ENCODE measurements at places on chromosomes 2 and 18.
A peak's percentile ranks its signal among the peaks of the same experiment; 100 is the strongest.

DNA sequence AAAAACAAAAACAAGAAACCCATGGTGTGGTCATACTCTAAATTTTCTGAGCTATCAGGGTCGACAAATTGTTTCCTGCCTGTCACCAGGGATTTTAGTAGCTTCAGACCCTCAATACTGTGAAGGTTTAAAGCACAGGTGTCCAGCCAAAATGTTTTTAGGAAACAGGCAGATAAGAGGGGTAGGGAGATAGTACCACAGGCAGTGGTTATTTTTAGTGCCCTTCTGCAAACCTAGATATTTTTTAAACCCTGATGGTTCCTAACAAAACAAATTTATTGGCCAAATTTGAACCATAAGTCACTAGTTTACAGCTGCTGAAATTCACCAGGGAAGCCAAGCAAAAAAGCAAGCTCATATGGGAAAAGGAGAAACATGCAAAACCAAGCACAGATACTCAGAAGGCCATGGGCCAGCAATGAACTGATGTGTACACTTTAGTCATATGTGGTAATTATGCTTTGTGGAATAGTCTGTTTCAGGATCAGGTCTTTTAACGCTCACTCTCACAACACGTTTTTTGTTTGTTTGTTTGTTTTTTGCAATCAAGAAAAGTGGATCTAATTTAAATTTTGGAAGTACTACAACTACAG lies 156.8 kb upstream of the STK17B start:
- DNase-seq: no peak

GRCh38 chr2:71235930-71236587 lies 9.2 kb upstream of the PAIP2B start:
- DNase-seq: no peak

GRCh38 chr2:134140251-134140661 lies 113.6 kb upstream of the MGAT5 start:
- DNase-seq: no peak

DNA sequence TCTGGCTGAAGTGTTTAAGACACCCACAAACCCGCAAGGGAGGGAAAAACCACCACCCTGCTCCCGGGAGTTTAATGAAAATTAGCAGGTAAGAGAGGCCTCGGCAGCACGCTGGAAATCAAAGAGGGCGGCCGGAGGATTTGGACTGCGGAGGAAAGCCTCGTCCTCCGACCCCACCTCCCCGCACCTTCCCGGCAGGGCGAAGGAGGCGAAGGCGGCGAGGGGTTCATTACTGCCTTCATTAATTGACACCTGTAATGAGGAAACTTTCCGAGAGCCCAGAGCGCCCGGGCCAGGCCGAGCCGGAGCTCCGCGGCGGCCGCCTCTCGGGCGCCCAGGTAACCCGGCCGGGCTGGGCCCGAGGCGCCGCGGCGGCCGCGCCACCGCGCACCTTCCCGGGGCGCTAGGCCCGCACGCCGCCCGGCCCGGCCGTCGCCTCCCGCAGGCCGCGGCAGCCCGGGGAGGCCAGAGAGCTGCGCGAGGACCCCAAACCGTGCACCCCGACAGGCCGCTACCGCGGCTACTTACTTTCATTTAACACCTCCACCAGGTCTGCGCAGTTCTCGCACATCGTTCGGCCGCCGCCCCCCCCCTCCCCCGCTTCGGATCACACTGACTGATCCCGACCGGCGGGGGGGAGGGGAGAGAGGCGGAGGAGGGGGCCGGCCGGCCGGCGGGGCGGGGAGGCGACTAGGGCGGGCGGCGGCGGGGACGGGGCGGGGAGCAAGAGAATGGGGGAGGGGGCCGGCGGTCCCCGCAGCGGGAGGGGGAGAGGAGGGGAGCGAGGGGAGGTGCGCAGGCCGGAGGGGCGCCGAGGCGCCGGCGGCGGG lies 550 bp downstream of the USP34 start:
- peak; percentile 93 for DNase-seq

- peak; percentile 92 for DNase-seq
Measured at GRCh38 chr2:45930396-45930792, 278.9 kb downstream of the PRKCE start.

- no peak for DNase-seq
Measured at GRCh38 chr2:222805591-222806304, 55.1 kb upstream of the ACSL3 start.

DNA sequence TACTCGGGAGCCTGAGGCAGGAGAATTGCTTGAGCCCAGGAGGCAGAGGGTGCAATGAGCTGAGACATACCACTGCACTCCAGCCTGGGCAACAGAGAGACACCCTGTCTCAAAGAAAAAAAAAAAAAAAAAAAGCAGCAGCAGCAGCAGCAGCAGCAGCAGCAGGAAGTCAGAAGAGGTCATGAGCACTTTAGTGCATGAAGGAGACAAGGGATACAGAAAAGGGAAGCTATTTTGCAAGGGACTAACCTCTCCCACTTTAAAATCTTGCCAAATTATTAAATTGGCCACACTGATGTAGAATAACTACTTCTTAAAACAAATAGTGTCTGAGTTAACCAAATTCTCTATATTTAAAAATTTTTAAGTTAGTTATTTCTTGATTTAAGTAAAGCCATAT lies 113.4 kb upstream of the PDE1A start:
- DNase-seq: no peak

DNA sequence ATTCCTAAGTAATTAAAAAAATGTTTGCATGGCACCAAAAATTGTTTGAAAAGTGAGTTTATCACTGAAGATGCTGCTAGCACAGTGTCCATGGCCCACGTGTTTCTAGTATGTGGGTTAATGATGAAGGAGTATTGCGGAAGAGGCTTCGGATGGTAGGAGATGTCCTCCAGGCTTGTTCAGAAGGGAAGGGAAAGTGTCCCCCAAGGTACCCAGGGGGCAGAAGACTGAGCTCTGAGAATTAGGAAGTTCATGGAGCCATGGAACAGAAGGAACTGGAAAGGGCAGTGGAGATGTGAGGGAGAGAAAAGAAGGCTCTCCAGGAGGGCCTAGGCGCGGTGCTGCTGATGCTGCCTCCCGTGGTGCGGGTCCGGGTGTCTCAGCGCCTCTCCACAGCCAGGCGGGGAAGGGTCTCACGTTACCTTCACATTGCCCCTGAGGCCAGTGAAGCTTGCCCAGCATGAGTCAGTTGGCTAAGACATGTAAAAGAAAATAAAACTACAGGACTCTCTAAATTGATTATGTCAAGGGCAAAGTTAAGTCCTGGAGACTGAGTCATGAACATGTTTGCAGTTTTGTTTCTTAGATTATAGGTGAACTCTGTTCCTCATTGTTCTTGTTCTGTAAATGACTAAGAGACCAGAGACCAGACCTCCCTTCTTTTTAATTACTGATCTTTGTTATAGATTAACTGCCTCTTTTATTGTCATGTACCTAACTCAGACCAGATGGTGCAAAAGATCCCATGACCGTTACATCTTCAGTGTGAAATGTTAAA lies 89.0 kb downstream of the MTCL1 start:
- DNase-seq: peak; percentile 51

DNA sequence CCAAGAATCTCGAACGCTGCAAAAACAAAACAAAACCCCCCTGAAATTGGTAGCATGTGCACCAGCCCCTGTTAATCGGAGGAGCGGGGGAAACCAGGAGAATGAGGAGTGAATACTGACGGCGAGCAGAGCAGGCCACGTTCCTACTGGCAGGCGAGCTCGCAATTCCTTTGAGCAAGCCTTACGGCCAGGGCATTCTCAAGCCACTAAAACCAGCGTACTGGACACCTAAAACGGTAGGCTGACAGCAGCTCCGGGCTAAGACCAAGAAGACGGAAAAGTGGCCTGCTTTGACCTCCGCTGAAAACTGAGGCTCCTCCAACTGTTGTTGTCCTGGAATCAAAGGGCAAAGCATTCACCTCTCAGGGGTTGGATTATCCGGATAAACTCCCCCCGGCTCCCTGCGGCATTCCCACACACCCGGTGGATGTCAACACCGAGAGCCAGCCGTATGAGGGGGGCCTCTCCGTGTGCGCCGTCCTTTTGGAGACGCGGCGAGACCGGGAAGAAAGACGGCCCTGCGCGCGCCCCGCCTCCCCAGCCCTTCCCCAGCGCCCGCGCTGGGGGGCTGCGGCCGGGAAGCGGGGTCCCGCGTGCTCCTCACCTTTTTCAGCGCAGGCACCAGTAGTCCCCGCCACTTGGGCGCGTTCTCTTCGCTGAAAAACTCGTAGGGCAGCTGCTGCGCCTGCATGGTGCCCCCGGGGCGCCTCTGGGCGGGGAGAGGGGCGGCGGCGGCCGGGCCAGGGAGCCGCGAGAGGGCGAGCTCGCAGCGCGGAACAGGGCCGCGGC lies 925 bp downstream of the SOS1 start:
- peak; percentile 82 for DNase-seq

- DNase-seq: no peak
Measured at GRCh38 chr2:201754717-201755415, 25.9 kb downstream of the ALS2 start.

DNA sequence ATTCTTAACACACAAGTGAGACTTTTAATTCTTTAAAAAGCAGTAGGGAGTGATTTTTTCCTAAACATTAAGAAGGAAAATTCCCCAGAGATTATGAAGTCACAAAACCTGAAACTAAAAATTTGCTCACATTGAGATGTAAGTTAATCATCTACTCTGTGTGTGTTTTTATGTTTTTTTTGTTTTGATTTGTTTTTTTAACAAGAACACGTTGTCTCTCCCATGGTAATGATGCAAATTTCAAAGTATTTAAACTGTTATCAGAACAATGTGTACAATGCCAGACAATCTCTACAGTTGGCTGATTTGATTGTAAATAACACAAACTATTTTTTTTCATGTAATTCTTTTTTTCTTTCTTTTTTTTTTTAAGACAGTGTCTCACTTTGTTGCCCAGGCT lies 71.5 kb downstream of the COLEC12 start:
- no peak for DNase-seq

GRCh38 chr2:192029089-192029488 lies 165.6 kb downstream of the TMEFF2 start:
- DNase-seq: peak; percentile 61

- no peak for DNase-seq
Measured at GRCh38 chr2:206158563-206159345, 490 bp downstream of the NDUFS1 start.

- DNase-seq: no peak
Measured at GRCh38 chr18:74114116-74114515, 33.5 kb downstream of the FBXO15 start.

- DNase-seq: no peak
Measured at GRCh38 chr2:116517936-116518335, 1296.6 kb upstream of the DDX18 start.

DNA sequence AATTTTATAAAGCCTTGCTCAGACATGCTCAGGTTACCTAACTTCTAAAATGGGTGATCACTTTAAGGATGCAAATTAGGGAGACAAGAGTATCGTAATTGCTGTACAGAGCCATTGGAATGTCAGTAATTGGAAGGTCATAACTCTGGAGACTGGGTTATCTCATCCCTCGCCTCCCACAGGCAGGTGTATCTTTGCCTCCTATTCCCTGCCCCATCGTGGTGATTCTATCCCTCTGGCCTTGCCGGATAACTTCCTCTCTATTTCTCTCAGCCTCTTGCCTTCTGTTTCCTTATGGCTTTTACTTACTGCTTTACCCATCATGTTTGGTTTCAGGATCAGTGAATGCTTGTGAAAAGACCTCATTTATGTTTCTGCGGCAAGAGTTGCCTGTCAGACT lies 2.5 kb downstream of the PDK1 start:
- peak; percentile 62 for DNase-seq

GRCh38 chr2:146651361-146651760 lies 1193.5 kb upstream of the ACVR2A start:
- no peak for DNase-seq

GRCh38 chr2:157843081-157843480 lies 33.0 kb downstream of the ACVR1 start:
- DNase-seq: no peak

DNA sequence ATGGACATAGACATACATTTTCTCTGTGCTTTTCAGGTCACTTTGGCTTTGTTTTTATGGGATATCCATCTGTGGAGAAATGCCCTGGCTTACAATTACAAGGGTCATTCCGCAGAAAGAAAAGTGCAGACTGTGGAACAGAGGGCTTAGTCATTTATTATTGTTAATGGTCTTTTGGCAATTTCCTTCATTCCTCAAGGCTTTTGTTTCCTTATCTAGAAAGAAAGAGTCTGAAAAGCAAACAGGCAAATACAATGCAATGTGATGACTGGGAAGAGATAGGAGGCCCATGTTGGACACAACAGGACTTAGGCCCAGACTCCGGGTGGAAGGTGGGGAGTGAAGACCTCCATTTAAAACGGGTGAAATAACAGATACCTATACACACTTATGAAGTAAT lies 129.5 kb upstream of the CAVIN2 start:
- DNase-seq: no peak

- DNase-seq: no peak
Measured at GRCh38 chr18:58174285-58174684, 130.3 kb downstream of the NEDD4L start.

- DNase-seq: no peak
Measured at GRCh38 chr2:206983161-206983859, 44.0 kb downstream of the CPO start.

GRCh38 chr18:76264876-76265250 lies 230.2 kb downstream of the ZNF516 start:
- no peak for DNase-seq

DNA sequence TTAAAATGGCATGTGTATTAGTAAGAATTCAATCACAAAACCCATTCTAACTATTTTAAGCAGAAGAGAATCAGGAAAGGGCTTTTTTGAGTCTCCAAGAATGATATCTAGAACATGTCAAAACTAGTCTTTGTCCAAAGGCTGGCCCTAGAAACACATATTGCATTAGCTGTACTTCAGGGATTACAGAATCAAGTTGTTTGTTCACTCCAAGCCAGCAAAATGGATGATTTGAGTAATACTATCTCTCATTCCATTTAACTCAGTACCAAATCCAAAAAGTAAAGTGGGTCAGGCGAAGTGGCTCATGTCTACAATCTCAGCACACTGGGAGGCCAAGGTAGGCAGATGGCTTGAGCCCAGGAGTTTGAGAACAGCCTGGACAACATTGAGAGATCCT lies 41.3 kb downstream of the ATF2 start:
- no peak for DNase-seq

DNA sequence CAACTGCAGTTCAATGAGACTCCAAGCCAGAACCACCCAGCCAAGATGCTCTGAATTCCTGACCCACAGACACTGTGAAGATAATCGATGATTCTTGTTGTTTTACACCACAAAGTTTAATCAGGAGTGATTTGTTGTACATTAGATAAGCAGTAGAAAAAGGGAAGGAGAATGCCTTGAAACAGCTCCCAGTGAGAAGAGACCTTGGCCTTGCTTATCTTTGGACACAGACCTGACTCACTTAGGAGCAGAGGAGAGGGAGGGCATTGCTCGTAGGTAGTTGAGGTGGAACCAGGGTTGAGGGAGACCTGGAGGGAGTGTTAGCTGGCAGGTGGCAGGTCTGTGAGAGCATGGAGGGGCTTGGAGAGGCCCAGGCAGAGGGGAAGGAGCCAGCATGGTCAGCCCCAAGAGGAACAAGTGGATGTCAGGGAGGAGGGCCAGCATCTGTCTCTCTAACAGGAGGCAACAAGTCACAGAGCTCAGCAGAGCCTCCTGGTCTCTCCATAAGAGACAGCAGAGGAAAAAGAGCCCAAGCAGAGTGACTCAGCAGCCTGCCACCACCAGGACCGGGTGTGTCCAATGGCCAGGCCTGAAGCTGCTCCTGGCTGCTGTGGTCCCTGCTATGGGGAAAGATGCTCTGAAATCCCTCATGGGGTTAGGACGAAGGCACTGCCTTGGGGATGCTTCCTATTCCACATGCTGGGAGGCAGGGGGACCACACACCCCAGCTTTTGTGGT lies 161.6 kb upstream of the CAPN13 start:
- DNase-seq: no peak

GRCh38 chr2:241507430-241508239 lies 749 bp downstream of the STK25 start:
- DNase-seq: peak; percentile 86

GRCh38 chr2:224847961-224848850 lies 132.0 kb upstream of the CCDC195 start:
- no peak for DNase-seq

All from islet precursor cell (in vitro differentiated cells).